Activated CD4-positive, alpha-beta T cell treated with anti-CD3 and anti-CD28 coated beads for 24 hours (primary cell): ENCODE measurements at places on chromosomes 3 and 15.

- no peak for DNase-seq
Measured at GRCh38 chr15:27985099-27985498, 114.0 kb downstream of the OCA2 start.

GRCh38 chr15:35876762-35877161 is 330.8 kb upstream of the DPH6 start:
- DNase-seq = no peak

GRCh38 chr3:122415762-122416654 is at the start of gene WDR5B:
Gene WDR5B, minus strand, starts transcription at chr3:122416062. Its CDS starts 534 bp downstream, at chr3:122415528.
- DNase-seq = peak; percentile 96

DNA sequence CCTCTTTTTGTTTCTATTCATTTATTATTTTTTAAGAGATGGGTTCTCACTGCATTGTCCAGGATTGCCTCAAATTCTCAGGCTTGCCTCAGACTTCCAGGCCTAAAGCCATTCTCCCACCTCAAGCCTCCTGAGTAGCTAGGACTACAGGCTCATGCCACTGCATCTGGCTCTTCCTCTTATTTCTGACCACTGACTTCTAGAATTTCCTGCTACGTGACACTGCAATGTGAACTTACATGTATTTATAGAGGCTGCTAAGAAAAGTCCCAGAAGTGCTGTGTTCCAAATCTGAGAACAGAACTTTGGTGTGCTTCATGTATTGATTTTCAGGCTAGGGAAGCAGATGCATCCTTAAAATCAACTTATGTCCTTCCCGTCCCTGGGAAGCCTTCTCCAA is 407.4 kb downstream of the RSL24D1 start:
- DNase-seq = no peak

- no peak for DNase-seq
Measured at GRCh38 chr3:156274791-156275190, 154.4 kb downstream of the KCNAB1 start.

- no peak for DNase-seq
Measured at GRCh38 chr3:1197051-1197450, 104.2 kb downstream of the CNTN6 start.

DNA sequence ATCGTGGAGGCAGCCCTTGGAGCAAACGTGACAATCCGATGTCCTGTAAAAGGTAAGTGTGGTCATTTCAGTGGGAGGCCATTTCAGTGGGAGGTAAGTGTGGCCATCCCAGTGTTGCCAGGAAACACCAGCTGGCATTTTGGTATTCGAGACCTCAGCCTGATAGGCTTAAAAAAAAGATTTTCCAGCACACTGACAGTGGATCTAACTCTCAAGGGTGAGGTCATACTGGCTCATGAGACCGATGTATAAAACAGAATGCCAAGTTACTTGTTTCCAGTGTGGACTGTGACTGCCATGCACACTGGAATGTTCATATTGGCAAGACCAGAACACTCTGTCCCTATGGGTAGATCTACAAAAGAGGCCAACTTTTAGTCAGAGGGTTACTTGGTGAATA is 244.4 kb upstream of the GOLGA6L4 start:
- DNase-seq = no peak

GRCh38 chr3:150020527-150020926 is 49.8 kb upstream of the PFN2 start:
- no peak for DNase-seq

DNA sequence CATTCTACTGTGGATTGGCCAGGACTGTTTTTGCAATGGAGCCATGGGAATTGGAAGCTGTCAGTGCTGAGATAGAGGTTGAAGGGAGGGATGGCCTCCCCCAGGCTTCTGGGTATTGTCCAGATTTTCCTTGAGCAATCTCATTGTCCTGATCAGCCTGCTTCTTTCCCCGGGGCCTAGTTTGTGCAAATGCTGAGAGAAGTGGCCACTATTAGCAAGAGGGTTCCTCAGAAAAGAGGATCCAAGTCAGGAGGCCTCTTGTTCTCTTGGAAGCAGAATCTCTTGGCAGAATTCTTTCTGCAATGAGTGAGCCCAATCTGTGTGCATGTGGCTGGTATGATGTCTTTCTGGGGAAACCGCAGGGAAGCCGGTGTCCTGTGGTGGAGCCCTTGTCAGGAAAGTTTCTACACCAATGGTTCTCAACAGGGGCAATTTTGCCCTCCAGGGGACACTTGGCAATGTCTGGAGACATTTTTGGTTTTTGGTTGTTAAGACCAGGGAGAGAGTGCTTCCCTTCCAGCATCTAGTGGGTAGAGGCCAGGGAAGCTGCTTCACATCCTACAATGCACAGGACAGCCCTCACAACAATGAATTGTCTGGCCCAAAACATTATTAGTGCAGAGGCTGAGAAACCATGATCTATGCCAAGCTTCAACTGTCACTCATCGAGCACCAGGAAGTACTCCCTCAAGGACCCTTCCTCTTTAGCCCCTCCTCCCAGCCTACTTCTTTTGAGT is 2.0 kb downstream of the LIPC start:
- no peak for DNase-seq

- DNase-seq = no peak
Measured at GRCh38 chr3:132231633-132232032, 85.6 kb upstream of the ACP3 start.

- no peak for DNase-seq
Measured at GRCh38 chr3:79368403-79368802, 399.4 kb downstream of the ROBO1 start.

GRCh38 chr15:98850961-98851572 is 156.5 kb downstream of the PGPEP1L start:
- no peak for DNase-seq

DNA sequence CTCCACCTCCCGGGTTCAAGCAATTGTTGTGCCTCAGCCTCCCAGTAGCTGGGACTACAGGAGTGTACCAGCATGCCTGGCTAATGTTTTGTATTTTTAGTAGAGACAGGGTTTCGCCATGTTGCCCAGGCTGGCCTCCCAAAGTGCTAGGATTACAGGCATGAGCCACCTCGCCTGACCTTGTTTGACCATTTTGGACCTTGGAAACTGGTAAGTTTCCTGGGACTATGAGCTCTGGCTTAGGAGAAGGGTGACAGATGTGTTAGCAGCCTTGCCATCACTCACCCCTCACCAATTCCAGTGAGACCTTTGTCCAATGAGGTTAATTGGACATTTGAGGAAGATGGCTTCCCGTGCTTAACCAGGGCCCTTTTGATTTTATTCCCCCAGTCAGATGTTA is 19.9 kb downstream of the DNASE1L3 start:
- DNase-seq = no peak
